ENCODE measurements at places on chromosomes 12 and 14. TPM values are rescaled to one million over a fixed set of nuclear protein-coding genes. Genes with fewer than 3 reads are reported as not detected.

The ACACB gene
- 6.2 TPM for total RNA-seq

DNA sequence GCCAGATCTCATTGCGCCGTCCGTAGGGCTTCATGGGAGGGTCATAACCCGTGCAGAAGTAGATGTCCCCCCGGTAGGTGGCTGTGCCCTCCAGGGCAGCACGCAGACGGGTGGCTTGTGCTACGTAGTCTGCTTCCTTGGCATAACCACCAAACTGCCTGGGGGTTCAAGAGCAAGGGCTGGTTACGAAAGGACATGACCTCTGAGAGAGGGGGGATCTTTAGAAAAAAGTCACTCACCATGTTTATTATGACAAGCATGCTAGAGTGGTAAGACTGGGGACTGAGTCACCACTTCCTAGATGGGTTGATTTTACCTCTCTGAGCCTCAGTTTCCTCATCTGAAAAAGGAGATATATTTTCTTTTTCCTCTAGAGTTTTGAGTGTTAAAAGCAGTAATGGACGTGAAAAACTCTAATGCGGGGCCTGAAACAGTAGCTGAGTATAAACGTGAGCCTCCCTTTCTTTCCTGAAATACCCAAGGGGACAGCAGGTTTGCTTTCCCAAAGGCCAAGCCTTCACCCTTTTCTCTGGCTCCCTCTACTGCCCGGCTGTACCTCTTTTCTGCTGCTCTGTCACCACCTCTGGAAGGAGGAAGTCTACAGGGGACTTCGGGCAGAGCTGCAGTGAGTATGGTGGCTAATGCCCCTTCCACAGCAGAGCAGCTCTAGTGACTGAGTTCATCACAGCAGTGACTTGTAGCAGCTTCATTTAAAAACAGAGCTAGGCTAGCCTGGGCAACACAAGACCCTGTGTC lies 23.5 kb upstream of the GPRC5D start:
- DNase-seq: peak; percentile 78

GRCh38 chr14:58488550-58488949 lies 61.0 kb downstream of the KIAA0586 start:
- DNase-seq: no peak

DNA sequence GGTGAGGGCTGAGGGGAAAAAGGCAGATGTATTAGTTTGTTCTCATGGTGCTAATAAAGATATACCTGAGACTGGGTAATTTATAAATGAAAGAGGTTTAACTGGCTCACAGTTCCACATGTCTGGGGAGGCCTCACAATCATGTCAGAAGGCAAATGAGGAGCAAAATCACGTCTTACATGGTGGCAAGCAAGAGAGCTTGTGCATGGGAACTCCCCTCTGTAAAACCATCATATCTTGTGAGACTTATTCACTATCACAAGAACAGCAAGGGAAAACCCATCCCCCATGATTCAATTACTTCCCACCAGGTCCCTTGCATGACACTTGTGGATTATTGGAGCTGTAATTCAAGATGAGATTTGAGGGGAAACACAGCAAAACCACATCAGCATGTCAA lies 1220.9 kb downstream of the GALC start:
- no peak for DNase-seq

GRCh38 chr12:51632623-51633022 lies 41.6 kb downstream of the SCN8A start:
- DNase-seq: no peak

GRCh38 chr14:32571995-32572866 lies 243.1 kb downstream of the AKAP6 start:
- no peak for DNase-seq

The MGAT4C gene
- not detected for total RNA-seq

The TAS2R7 gene
- total RNA-seq: not detected

All from Calu3 (cell line).